ENCODE measurements at places on chromosomes 1 and 21.

DNA sequence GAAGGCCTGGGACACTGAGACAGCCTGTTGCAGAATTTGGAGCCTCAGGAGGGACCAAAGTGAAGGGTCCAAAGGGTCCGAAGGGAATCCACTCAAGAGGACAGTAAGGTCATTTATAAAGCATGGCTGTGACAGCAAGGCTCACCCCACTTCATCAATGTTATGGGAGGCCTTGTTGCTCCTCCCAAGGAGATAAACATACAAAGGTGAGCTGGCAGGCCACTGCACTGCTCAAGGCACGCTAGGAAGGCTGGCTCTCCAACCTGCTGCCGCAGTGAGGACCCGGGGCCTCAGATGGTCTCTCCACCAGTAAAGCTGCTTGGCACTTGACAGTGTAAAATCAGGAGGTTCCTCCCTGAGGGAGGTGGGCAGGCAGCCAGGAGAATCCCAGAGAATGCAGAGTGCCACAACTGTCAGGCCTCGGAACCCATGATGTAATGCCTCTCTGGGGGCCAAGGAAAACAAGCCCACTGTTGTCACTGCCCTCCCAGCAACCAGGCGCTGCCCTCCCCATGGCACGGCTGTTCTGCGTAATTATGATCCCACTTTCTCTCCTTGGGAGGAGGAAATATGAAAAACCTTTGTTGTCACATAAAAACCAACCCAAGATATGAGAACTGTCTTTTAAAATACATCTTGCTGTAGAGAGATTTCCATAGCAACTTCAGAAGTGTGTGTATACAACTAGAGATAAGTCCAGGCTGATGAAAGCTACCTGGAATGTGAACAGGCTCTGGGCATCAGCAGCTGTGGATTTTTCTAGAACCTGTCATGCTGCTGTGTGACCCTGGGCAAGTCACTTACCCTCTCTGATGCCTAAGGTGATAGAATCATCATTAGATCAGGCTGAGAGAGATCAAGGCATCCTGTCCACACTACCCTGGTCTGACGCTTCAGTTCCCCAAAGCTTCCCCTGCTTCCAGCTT lies 102.5 kb downstream of the KCNN3 start:
- DNase-seq, result no peak

- no peak for DNase-seq
Measured at GRCh38 chr1:155026588-155026987, 7.0 kb downstream of the DCST2 start.

DNA sequence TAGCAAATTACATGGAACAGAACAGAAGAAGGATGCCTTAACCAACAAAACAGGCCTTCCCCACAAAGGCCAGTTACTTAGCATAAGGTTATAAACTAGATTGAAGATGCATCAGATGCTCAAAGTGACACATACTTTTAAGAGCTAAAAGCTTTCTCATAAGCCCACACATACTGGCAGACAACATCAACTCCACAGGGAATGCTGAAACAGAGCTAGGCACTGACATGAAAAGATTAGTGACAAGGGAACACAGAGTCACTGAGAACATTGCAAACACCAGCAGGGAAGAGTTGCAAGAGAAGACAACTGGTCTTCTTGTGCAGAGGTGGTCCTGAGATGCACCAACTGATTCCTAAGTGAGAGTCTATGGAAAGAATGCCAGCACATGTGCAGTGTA lies 6.9 kb downstream of the TTC13 start:
- no peak for DNase-seq

DNA sequence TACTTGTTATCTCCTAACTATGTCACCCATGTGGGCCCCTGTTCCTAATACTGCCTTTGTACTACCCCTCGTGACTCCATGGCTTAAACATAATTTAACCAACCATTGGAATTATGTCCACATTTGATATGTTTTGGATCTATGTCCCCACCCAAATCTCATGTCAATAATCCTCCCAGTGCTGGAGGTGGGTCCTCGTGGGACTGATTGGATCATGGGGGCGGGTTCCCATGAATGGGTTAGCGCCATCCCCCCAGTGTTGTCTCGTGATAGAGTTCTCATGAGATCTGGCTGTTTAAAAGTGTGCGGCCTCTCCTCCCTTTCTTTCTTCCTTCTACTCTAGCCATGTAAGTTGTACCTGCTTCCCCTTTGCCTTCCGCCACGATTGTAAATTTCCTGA lies 9.8 kb downstream of the CBR1 start:
- DNase-seq, result no peak

DNA sequence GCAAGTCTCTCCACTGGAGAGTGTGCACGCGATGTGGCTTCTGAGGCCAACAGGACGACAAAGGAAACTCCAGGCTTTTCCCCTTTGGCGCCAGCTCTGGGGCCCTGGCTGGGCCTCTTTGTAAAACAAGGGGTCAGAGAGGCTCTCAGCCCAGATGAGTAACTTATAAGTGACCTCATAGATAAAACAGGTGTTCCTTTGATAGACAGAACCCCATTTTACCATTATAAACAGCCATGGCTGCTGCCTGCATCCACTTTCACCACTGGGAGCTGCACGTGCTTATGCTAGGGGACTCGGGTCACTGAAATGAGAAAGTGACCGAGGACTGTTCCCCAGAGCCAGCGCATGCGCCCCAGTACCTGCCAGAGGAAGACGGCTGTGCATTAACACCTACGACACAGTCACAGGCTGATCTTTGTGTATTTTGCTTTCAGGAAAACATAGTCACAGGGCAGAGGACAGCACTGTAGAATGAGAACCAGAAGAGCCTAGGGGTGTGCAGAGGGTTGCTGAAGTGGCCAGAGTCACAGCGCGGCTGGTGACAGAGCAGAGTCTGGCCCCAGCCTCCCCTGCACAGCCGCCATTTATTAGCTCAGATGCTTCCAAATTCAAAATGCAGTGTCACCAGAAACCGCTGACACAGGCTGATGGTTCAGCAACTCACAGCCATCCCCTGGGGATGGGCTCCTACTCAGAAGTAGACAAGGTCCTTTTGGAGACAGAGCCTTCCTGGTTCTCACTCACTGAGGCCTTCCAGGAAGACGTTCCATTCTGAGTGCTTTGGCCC lies 12.7 kb downstream of the RNF207 start:
- DNase-seq, result no peak

- no peak for DNase-seq
Measured at GRCh38 chr1:234722270-234722704, 112.3 kb upstream of the IRF2BP2 start.

- DNase-seq, result no peak
Measured at GRCh38 chr1:164774819-164775654, 216.1 kb downstream of the PBX1 start.

GRCh38 chr1:207397525-207397926 lies 56.6 kb upstream of the CR2 start:
- no peak for DNase-seq

DNA sequence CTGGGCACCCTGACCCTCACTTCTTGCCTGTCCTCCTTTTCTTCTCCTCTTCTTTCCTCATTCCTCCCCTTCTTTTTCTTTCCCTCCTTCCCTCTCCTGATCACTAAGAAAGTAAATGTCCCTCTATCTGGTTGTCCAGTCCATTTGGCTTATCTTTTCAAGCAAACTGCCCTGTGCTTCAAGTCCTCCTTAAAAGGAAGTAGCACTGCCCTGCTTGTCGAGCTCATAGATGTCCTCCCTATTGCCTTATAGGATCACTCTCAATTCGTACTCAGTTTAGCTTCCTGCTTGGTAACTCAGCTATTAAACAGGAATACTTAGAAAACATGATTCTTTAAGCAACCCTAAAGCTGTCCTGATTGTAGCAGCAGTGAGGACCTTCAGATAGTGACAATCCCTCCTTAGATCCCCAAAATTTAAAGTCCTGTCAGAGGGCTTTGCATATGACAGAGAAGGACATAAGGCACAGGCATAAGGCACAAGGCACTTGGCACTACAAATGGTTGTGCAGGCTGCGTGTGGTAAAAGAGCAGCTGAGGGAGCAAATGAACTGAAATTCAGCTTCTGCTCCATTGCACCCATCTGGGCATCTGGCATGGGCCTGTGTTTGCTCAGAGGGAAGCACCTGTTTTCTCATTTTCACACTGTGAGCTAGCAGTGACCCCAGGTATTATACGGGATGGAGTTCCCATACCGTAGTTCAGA lies 26.1 kb upstream of the SLAMF6 start:
- DNase-seq, result no peak

DNA sequence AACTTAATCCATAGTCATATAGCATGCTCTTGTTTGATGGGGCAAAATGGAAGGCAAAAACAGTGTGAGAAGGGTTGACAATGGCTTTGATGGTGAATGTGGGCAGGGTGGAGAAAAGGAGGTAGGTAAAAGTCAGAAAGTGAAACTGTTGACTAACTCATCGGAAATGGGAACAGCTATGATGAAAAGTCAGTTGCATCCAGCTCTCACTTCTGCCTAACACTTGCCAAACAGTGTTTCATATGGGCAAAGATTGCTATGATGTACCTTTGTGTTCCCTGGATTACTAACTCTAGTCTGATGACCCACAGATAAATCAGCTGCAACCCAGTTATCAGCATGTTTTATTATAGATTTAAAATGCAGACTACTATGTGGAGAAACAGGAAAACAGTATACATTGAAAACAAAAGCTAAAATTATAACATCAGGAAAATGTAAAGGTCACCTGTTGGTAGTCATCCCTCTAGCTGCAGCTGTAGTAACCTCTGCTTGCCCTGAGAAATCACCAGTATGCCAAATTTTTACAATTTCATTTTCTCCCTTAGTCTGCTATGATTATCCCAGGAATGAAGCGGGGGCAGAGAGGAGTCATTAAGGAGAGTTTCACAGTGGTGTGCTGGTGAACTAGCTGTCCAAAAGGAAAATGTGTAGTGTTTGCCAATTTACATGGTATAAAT lies 11.7 kb downstream of the TNFSF18 start:
- DNase-seq, result no peak

GRCh38 chr1:3431686-3432085 lies 22.8 kb upstream of the ARHGEF16 start:
- DNase-seq, result no peak

- no peak for DNase-seq
Measured at GRCh38 chr1:10671090-10671489, 125.4 kb downstream of the CASZ1 start.

DNA sequence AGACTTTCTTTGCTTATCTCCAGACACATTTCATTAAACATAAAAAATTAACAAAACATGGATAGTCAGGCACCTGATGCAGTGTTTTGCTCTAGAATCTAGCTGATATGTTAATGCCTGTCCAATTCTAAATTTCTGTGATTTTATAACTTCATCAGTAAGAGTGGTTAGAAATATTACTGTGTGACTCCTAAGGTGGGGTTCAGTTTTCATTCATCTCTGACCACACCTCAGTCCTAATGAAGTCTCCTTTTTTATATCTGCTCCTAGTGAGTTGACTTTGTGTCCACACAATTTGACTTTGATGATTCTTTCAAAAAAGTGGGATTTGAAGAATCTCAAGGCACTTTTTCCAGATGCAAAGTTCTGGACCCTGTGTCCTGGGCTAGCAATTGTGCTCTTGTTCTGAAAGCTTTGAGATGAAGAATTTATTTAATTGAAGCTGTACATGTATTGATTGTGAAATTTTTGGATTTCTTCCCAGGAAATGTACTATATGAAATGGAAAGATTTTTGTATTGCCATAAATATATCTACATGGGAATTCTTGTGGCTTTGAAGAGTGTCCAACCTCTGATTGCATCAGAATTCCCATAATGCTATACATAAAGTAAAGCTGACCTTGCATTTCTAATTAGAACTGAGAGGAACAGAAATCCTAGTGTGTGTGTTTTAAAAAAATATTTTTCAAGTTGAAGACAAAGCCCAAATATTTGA lies 111.2 kb downstream of the GIPC2 start:
- DNase-seq, result no peak

- DNase-seq, result no peak
Measured at GRCh38 chr1:150159550-150159949, 9.8 kb downstream of the PLEKHO1 start.

GRCh38 chr1:95067062-95067461 lies 5.7 kb downstream of the ALG14 start:
- DNase-seq, result no peak

GRCh38 chr1:45550401-45551351 lies at the start of gene AKR1A1:
Gene AKR1A1, plus strand, starts transcription at chr1:45550826. Its CDS starts 10,969 bp downstream, at chr1:45561795.
- peak; percentile 83 for DNase-seq

DNA sequence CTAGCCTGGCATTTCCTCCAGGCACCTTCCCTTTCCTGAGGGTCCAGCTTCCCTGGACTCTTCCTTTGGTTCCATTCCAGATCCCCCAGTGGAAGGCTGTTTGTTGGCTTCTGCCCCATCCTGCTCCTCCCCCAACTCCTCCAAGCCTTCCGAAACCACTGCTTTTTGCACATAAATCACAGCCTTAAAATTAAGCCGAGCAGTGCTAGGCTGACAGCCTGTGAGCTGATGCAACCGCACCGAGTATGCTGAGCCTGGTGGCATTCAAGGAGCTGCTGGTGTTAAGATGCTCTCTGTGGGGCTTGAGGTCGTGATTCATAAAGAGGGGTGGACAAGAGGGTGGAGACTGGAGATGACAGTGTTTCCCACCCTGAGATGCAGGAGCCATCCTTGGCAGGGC lies 266.6 kb upstream of the C1orf174 start:
- DNase-seq, result no peak

- no peak for DNase-seq
Measured at GRCh38 chr1:147842578-147842977, 60.0 kb upstream of the GJA8 start.

All from activated CD4-positive, alpha-beta T cell treated with anti-CD3 and anti-CD28 coated beads, Interleukin-2, amount 50 U/mL, for 1 hour (primary cell).